Liver (tissue), 10 donors: ENCODE measurements at places on chromosomes 5 and 9. TPM values are rescaled to one million over a fixed set of nuclear protein-coding genes. Genes with fewer than 3 reads are reported as not detected.

The DENND4C gene
- 9.1 TPM for polyA plus RNA-seq

The GDNF gene
- polyA plus RNA-seq = not detected

DNA sequence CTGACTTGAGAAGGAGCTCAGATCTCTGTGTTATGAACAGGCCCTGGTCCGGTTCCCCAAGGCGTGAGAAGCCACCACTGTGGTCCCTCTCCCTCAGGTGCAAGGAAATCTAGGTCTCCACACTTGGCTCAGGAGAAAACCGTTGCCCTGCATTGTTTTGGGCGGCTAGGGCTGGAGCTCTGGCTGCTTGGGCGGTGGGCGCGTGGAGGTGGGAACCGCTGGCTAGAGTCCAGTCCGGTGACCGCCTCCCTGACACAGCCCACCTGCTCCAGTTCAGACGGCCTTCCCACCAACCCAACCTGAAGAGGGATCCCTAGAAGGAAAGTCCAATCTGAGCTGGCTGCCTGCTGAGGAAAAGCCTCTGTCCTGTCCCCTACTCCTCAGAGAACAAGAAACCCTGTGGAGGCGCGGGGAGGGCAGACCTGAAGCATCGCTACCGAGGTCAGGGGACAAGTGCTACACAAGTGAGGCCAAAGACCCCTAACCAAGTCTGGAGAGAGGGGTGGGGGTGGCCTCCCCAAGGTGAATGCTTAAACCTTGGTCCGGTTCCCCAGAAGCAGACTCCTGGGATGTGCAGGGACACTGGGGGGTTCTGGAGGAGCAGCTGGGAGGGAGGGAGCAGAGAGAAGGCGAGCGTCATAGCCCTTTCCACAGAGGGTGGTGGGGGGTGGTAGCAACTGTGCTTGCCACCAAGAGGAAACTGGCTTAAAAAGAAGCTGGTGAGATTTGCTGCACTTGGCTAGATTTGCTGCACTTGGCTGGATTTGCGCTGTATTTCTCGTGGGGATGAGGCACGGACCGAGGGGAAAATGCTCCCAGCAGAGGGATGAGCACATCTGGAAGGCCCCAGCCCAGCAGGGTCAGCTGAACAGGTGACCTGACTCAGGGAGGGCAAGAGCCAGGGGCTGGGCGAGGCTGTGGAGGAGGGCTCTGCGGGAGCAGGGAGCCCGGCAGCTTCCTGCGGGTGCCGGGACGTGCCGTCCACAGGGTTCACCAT lies 65.2 kb downstream of the RAPGEF1 start:
- H3K4me3 ChIP-seq = no peak overlapping the region
- peak overlapping the region; percentile 2 for H3K27ac ChIP-seq
- H3K36me3 ChIP-seq = no peaks in the 10 kb centered on the region

DNA sequence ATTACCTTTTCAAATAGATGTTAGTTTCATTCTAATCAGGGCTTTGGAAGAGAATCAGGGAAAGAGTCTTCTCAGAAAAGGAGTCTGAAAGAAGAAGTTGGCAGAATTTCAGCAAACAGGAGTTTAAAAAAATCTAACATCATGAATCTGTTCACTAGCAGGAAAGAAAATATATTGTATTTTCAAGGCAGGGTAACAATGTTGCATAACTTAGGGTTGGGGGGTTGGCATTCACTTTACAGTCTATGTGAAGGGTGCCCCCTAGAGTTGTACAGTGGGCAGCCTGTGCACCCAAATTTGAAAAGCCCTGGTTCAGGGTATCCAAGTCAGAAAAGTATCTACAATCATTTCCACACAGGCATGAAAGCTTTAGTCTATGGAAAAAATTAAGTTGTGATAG lies 348.4 kb upstream of the SLC30A5 start:
- H3K27me3 ChIP-seq = no peaks in the 10 kb centered on the region
- peaks cover 54% of the 10 kb centered on the region for H3K4me1 ChIP-seq
- peak overlapping the region; percentile 68 for H3K4me3 ChIP-seq
- no peak for DNase-seq
- H3K36me3 ChIP-seq = no peaks in the 10 kb centered on the region
- H3K27ac ChIP-seq = peak overlapping the region; percentile 95

DNA sequence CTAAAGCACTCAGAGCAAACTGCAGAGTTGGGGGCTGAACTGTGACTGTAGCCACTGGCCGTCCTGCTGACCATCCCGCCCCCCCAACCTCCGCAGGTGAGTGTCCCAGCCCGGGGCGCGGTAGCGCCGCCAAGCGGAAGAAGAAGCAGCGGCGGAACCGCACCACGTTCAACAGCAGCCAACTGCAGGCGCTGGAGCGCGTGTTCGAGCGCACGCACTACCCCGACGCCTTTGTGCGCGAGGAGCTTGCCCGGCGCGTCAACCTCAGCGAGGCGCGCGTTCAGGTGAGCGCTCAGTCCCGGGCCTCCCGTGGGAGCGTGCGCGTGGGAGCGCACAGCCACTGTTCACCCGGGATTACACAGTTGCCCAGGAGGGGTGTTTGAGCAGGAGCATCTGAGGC lies 33.7 kb downstream of the PTGES start:
- H3K27ac ChIP-seq = no peak overlapping the region
- H3K4me3 ChIP-seq = no peak overlapping the region
- no peaks in the 10 kb centered on the region for H3K36me3 ChIP-seq
